GM04504 (cell line): ENCODE measurements at places on chromosomes 12 and 14.
A peak's percentile ranks its signal among the peaks of the same experiment; 100 is the strongest.

DNA sequence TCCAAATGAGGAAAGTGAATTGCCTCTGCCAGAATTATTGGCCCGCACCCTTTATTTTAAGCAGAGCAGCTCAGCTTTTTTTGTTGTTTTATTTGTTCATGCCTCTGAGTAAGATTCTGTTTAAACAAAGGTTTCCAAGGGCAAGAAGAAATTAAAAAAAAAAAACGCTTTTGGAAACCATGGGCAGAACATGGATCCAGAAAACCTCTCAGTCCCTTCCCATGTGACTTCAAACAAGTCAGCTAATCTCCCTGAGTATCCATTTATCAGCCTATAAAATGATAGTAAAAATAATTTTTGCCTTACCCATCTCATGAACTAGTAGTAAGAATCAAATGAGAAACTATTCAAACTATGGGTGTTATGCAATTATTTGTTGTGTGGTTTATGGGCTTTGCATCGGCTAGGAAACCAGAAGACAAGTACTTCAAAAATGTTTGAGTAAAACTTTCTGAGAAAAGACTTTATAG, 27.6 kb downstream of the KITLG start:
- peak; percentile 69 for DNase-seq

DNA sequence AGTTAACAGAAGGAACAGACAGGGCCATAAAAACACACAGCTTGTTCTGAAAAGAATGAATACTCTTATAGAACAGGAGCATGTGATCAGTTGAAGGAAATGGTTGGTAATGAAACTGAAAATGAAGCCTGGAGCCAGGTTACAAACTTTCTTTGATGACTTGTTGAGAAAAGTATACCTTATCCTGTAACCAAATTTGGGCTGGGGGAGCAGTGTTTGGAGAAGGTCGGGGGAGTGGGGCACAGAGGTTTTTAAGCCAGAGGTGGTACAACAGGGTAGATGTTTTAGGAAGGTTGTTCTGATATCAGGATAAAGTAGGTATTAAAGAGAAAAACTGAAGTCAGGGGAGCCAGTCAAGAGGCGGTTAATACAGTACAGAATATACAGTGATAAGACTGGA, 8.2 kb downstream of the GOLT1B start:
- no peak for DNase-seq

DNA sequence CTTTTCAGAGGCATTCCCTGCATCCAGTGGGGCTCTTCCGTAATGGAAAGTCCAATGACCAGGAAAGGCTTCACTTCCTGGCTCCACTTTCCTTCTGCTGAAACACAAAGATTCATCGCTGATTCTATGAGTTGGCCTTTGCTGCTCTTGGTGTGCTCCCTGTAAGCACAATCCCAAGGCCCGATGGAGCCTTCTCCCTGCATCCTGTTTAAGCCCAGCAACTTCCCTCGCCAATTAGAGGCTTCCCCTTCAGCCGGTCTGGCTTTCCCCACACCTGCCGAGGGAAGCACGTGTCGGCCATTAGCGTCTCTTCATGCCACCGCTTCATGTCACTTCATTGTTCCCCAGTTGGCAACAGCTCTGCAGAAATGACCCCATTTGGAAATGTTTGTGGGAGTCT, 693.9 kb downstream of the MED13L start:
- no peak for DNase-seq

GRCh38 chr12:25438638-25439037, 114.4 kb downstream of the LMNTD1 start:
- DNase-seq, result no peak

- no peak for DNase-seq
These were observed 20.3 kb downstream of the FIGNL2 start for GRCh38 chr12:51827925-51828818.
